Naive B cell (primary cell): ENCODE measurements at places on chromosomes 2 and 18. TPM values are rescaled to one million over a fixed set of nuclear protein-coding genes. Genes with fewer than 3 reads are reported as not detected.

Gene CIB4
- polyA plus RNA-seq = not detected

Gene SPDYA
- 0.41 TPM for polyA plus RNA-seq

Gene ZNF396
- polyA plus RNA-seq = not detected

Gene CYS1
- polyA plus RNA-seq = not detected

Gene SALL3
- not detected for polyA plus RNA-seq

Gene PCARE
- polyA plus RNA-seq = not detected

Gene RNPEPL1
- polyA plus RNA-seq = 15.6 TPM

Gene NMUR1
- not detected for polyA plus RNA-seq

Gene GPR17
- polyA plus RNA-seq = not detected

Gene MDH1B
- not detected for polyA plus RNA-seq

Gene KIF1A
- polyA plus RNA-seq = not detected

Gene CSRNP3
- polyA plus RNA-seq = not detected

Gene GALNT3
- 5.1 TPM for polyA plus RNA-seq

Gene AQP12A
- not detected for polyA plus RNA-seq

Gene SLC23A3
- polyA plus RNA-seq = not detected

Gene NFE2L2
- polyA plus RNA-seq = 50.7 TPM

Gene ATOH8
- polyA plus RNA-seq = not detected

Gene BOLL
- polyA plus RNA-seq = not detected

Gene NEU2
- not detected for polyA plus RNA-seq

Gene LYPD6B
- polyA plus RNA-seq = 4.2 TPM

Gene RGPD3
- polyA plus RNA-seq = not detected

Gene TRPM8
- not detected for polyA plus RNA-seq

Gene UGT1A3
- polyA plus RNA-seq = not detected

Gene POU3F3
- polyA plus RNA-seq = not detected

Gene DDX1
- polyA plus RNA-seq = 39.4 TPM

Gene FOXI3
- polyA plus RNA-seq = not detected
